H54 (cell line): ENCODE measurements at places on chromosomes 1 and 21.

DNA sequence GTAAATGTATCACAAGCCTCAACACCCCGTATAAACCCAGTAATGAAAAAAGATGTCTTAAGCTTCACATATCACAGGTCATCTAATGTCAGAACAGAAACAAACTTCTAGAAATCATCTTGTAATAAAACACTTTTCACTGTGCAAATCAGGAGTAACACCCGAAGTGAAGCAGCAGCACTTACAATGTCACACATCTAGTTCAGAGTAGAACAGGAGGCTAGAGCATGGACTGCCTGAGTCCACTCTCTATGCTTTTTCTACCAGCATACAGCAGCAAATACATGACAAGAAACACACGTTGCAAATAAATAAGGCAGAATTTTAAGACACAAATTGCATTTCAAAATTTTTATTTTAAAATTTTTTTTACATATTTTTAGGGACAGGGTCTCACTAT, 57.2 kb downstream of the AKT3 start:
- no peak for DNase-seq

- no peak for DNase-seq
Observed at GRCh38 chr1:184956999-184957700, 17.2 kb downstream of the NIBAN1 start.

- DNase-seq: no peak
Observed at GRCh38 chr1:6027591-6027990, 18.1 kb upstream of the KCNAB2 start.

GRCh38 chr1:211082824-211083223, 51.1 kb downstream of the KCNH1 start:
- DNase-seq: no peak

- DNase-seq: peak; percentile 92
Observed at GRCh38 chr1:38064197-38064903, 17.8 kb upstream of the POU3F1 start.

GRCh38 chr1:221315330-221315729, 426.6 kb downstream of the DUSP10 start:
- DNase-seq: no peak

DNA sequence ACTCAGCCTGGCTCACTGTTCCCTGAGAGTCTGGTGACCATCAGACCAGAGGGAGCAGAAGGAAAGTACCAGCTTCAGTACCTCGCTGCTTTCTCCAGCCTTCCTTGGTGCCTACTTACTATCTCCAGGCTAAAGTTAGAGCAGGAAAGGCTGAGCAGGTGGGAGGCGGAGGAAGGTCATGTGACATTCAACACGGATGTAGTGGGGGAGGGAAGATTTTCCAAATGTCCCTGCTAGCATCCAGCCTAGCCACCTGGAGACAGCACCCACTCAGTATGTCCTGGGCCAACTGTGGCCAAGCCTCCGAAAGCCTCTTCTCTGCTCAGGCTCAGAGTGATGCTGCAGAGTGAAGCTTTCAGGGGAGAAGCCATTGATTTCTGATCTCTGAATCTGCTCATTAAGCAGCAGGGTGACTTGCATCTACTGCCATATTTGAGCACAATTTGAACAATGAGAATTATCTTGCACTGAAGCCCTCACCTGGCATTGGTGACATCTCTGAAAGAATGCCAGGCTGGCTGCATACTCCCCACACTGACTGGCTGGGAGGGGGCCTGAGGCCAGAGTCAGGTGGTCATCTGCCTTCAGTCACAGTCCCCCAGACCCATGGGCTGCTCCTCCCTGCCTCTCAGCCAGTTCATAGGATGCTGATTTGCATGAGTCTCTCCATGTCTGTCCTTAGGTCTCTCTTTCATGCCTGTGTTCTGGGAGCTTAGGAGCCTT, 86.2 kb downstream of the KCND3 start:
- no peak for DNase-seq

GRCh38 chr1:90534116-90534515, 183.0 kb downstream of the BARHL2 start:
- no peak for DNase-seq

DNA sequence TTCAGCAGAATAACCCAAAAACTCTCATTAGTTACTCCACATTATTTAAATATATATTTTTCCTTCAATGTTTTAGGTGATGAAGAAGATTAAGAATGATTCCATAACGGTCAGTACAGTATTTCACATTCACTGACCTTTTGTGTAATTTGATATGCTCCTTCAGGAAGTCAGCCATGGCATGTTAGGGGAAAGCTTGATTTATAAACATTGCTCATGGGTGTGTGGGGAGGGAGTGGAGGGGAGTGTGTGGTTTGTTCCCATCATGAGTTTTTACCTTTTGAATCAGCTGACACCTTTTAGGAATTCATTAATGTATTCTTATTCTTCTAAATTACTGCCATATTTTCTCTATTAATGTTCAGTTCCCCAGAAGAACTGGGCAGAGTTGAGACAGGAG, 240.2 kb downstream of the ATG4C start:
- no peak for DNase-seq

DNA sequence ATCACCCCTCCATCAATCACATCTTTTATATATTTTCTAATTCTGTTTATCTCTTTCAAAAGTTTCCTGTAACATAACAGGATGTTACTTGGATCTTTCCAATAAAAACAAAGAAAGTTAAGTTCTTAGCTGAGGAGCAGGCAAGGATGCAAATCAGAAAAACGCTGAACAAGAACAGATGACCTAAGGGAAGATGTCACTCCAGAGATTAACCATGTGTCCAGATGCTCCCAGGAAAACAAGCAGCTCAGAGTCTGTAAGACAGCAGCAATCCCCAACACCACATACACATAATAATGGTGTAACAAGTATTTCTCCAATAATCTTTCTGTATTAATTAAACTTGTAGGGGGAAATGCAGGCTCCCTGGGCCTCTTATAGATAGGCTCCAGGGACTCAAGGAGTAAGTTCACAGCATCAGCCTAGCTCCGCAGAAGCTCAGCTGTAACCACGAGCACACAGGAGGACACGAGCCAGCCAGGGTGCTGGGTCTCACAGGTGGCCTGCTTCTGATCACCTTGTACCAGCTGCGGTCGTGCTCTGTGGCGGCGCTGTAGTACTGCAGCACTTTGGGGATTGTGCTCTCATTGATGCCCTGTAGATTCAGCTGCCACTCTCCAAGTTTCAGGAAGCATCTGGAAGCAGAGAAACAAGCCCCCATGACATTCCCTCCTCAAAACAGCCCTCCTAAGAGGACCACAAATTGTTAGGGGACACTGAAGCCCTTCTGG, 33.1 kb upstream of the EXOSC10 start:
- no peak for DNase-seq

DNA sequence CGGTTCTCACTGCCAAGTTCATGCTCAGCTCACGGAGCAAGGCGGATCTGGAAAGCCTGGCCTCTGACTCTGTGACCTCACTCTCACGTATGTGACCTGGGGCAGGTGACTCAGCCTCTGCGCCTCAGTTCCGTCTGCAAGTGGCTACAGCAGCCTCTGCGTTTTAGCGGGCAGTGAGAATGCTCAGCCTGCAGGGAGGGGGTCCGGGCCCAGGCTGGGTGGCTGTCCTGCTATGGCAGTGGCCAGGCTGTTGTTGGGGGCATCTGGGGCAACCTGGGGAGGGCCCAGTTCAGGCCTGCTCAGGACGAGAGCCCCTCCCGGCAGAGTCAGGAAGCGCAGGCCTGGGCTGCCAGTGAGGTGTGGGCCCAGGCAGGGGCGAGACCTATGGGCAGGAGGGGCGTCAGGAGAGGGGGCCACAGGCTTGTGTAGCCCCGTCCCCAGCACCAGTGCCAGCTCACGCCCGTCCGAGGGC, 27.9 kb downstream of the ARHGEF16 start:
- no peak for DNase-seq

DNA sequence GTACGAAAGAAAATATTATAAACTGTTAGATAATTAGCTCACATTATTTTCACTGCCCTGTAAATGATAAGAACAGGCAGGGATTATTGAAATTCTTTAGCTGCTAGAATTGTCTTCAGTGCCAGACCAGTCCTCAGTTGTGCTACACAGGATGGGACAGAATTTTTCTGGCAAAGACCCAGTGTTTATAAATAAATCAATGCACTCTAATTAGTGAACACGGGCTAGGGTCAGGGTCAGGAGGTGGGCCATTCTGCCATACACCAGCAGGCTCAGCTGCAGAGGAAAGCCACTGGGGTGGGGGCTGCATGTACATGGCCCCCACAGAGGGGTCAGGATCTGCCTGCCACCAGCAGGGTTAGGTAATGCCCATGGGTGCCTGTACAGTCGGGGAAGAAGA, 6.4 kb downstream of the BCAR3 start:
- no peak for DNase-seq

GRCh38 chr1:19478322-19478721, 7.0 kb downstream of the CAPZB start:
- no peak for DNase-seq

DNA sequence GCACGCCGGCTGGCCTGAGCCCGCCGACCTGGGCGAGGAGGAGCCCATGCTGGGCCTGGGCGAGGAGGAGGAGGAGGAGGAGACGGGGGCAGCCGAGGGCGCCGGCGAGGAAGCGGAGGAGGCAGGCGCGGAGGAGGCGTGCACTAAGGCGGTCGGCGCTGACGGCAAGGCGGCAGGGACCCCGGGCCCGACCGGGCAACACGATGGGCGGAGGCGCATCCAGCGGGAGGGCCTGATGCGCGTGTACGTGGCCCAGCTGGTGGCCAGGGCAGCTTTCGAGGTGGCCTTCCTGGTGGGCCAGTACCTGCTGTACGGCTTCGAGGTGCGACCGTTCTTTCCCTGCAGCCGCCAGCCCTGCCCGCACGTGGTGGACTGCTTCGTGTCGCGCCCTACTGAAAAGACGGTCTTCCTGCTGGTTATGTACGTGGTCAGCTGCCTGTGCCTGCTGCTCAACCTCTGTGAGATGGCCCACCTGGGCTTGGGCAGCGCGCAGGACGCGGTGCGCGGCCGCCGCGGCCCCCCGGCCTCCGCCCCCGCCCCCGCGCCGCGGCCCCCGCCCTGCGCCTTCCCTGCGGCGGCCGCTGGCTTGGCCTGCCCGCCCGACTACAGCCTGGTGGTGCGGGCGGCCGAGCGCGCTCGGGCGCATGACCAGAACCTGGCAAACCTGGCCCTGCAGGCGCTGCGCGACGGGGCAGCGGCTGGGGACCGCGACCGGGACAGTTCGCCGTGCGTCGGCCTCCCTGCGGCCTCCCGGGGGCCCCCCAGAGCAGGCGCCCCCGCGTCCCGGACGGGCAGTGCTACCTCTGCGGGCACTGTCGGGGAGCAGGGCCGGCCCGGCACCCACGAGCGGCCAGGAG, 7.2 kb upstream of the IBA57 start:
- no peak for DNase-seq

DNA sequence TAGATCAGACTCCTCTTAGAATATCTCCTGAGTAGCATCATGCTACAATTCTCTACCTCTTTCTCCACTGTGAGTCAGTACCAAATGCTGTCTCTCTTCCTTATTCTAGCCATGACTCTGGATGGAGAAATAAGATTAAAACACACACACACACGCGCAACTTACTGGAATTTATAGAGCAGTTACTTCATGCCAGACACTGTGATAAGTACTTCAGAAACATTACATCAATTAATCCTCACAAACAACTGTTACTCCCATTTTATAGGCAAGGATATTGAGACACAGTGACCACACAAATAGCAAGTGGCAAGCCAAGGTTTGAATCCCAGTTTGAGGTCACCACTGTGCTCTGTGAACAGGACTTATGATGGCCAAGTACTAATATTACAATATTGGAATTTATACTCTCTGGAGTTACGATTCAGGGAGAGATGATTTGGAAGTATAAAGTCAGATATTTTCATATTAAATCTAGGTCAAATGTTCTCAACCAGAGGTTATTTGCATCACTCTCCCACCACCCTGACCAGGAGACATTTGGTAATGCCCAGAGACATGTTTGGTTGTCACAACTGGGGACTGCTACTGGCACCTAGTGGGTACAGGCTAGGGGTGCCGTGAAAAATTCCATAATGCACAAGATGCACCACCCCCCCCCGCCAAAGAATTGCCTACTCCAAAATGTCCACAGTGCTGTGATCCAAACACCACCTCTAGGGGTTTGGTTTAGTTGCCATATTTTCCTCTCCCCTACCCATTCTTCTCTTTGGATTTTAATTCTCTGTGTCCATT, 221.6 kb downstream of the LTN1 start:
- no peak for DNase-seq

DNA sequence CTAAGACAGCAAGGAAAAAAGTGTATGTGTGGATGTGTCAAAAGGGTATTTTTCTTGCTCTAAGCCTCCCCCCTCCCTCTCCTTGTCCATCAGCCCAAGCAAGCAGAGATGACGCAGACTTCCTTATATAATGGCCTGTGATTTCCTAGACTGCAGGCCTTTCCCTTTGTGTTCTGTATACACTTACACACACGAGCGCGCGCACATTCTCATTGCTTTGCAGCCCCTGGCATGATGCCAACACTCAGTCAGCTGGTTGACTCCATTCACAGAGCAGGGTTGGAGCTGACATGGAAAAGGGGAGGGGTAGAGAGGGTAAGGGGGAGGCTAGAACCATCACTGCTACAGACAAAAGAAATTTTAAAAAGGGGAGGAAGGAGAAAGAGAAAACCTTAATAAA, 41.8 kb downstream of the GATAD2B start:
- no peak for DNase-seq

DNA sequence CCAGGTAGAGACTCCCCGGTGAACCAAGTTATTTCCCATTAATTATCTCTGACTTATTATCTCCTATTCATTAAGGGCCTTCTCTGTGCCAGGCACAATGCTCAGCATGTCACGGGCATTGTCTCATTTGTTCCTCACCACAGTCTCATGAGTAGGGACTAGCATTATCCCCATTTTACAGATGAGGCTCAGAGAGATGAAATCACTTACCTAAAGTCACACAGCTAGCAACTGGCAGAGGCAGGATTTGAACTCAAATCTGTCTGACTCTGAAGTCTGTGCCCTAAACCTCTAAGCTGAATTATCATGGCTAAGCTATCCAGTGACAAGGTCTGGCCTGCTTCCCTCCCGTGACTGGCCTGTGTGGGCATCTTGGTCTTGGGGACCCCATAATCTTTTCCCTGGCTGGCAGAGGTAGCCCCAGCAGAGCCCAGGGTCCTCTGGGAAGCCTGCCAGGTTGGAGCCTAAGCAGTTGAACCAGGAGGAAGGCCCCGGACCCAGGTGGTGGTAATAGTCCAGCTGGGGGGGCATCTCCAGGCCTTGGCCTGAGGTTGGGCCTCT, 4.5 kb downstream of the MAP7D1 start:
- DNase-seq: no peak

DNA sequence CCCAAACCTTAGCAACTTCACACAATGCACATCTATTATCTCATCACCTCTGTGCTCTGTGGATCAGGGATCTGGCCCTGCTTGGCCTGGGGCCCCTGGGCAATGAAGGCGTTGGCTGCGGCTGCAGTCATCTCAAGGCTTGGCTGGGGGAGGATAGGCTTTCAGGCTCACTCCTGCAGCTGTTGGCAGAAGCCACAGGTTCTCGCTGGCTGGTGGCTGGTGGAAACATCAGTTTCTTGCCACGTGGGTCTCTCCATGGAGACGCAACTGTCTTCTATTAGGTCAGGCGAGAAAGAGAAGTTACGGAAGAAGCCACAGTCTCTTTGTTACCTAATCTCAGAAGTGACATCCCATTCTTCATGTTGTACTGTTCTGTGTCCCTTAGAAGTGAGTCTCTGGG, 3.6 kb upstream of the NPPA start:
- no peak for DNase-seq
